ENCODE measurements at places on chromosomes 2 and 18.

DNA sequence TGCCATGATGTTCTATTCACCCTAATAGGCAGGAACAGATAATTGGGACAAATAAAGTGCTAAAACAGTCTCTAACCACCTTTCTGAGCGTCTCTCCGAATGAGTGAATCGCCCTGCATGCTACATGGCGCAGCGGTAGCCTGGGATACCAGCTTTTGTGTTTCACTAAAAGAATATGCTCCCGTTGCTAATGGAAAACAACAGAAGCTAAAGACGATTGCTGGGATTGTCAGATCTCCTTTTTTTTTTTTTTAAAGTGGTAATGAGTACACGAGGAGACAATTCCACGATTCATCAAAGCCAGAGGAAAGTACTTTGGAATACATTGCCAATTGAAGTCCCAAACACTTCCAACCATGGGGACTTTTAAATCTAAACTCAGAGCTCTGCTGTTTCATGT, 1815.3 kb upstream of the CELF4 start:
- DNase-seq = no peak

DNA sequence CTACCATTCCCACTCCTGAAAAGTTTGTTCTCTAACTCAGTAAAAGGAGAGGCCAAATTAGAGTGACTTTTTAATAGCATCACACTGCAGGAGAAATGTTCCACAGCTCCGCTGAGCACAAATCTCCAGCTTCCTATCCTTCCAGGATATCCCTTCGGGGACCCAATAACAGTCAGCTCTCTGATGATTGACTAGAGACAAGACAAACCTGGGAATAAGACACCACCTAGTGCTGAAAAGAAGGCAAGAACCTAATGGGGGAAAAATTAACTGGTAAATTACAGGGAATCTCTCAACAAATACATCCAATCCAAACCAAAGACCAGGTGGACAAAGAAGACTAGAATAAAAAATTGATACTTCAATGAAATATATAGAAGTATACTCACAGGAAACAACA, 977.1 kb upstream of the SOX11 start:
- no peak for DNase-seq

- DNase-seq = no peak
These were observed at the start of gene ZEB2 for GRCh38 chr2:144519934-144520731. Gene ZEB2, minus strand, starts transcription at chr2:144520119. Its CDS starts 2,769 bp downstream, at chr2:144517350.

DNA sequence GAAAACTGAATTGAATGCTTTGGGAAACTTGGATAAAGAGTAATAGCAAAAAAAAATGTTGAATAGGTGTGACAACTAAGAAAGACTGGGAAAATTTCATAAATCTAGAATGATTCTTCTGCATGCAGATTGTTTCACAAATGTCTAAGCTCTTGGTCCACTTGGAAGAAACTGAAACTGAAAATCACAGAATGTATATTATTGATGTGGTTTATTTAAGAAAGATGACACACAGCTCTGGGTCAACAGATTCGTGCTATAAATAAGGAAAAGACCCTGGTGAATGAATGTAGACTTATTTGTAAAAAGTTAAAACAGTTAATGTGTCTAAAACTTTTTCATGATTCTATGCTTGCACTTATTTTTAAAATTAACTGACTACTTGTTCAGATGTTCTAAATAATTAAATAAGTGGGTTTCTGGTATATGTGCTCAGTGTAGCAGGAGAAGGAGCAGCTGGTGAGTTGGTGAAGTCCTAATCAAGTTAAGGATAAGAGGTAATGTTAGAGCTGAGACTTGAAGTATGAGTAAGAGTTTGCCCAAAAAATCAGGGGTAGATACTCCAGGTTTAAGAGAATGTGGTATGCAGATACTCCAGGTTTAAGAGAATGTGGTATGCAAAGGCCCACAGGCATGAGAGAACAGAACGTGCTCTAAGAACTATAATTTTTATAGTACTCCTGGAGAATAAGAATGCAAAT, 24.5 kb downstream of the UGP2 start:
- no peak for DNase-seq

GRCh38 chr2:223076573-223076972, 24.6 kb downstream of the KCNE4 start:
- no peak for DNase-seq

DNA sequence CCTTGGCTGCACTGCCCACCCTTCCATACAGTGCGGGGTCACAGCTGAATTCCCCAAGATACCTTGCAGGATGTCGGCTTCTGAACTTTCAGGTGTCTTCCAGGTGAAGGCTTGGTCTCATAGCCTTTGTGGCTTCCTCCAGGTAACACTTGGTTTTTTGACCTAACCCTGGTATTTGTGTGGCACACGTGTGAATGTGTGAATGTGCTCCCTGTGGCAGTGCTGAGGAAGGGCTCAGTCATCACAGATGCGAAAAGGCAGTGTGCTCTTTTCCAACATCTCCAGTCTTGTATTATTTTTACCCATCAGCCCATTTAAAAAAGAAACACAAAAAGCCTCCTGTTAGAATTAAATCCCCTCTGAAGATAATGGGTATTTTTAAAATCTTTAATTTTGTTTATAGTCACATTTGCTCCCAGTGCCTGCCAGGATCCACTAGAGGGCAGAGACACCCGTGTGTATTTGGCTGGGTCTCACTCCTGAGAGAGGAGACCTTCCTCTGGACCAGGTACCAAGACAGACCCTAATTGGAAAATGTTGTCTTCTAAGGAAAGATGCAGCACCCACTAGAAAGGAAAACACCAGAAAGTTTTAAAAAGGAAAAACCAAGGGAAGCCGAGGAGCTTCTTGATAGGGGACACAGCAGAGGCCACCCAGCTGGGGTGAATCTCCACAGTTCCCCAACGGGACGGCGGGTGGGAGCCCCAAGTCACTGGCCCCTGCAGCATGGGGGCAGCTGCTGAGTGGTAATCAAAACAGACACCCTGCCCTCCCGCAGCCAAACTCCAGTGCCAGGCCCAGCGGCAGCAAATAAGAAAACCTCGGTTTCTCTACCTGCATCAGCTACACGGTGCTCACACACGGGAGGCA, 27.7 kb downstream of the FAM110C start:
- DNase-seq = no peak

GRCh38 chr18:5914951-5915350, 19.6 kb upstream of the TMEM200C start:
- no peak for DNase-seq

- DNase-seq = no peak
These were observed 38.8 kb upstream of the PMAIP1 start for GRCh38 chr18:59861009-59861408.
